ENCODE measurements at places on chromosomes 6 and 20.
A peak's percentile ranks its signal among the peaks of the same experiment; 100 is the strongest.

DNA sequence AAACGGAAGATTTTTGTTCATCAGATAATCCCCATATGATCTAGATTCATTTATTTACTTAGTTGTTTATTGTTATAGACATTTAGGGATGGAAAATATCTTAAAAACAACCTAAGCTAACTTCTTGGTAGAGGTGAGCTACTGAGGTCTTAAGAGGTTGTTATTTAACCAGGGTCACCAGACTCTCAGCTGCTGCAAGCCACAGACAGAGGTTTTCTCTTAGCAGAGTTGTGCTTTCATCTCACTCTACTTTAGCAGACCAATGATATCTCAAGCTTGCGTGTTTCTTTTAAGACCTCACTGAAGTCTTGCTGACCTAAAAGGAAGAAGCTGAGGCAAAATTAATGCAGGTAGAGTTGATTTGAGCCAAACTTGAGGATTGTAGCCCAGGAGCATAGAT lies 43.6 kb downstream of the NCOA7 start:
- DNase-seq = no peak

- no peak for DNase-seq
These were observed 188.6 kb downstream of the GJA10 start for GRCh38 chr6:90082847-90083246.

GRCh38 chr20:34715384-34715783 lies 11.2 kb downstream of the TP53INP2 start:
- no peak for DNase-seq

DNA sequence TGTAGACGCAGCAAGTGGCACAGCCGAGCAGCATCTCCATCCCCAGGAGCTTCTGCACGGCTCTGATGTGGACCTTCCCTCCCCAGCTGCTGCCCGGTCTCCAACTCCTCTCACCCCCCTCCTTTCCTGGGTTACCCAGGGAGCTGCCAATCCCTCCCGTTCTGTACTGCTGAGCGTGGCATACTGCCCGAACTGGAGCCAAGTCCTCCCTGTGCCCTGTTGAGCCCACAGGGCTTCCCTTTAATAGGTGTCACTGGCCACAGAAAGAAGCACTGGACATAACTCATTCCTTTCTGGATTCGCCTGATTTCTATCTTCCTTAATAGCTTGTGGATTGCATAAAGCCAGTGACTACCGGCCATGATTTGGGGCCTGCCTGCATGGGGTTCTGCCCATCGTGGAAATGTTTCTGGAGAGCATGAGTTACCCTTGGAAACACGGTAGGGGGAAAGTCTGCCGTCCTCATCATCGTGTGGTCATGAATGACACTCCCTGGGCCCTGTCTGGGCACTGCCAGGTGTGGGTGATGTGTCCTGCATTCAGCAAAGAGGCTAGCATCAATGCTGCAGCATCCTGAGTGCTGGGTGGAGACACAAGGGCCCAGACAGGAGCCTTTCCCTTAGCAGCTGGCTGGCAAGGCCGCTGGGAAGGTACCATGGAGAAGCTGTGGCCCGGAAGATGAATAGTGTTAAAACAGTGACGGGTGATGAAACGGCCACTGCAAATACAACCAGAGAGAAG lies 189.7 kb downstream of the SYNDIG1 start:
- DNase-seq = no peak

DNA sequence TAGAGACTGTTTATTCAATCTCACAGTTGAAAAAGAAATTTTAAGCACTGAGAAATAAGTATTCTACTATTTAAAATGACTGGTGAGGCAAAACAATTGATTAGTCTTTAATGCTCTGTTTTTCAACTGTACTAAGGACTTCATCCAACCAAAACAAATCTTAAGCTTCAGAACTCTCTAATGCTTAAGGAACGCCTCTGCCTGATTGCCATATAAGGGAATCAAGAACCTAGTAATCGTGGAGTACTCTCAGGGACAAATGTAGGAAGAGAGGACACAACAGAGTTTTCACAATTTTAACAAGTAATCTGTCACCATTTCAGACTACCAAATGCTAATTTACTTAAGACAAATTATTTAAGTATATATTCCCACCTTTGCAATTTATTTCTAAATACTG lies 16.1 kb downstream of the FBXO30 start:
- no peak for DNase-seq

GRCh38 chr20:46357030-46357514 lies 48.8 kb upstream of the CDH22 start:
- DNase-seq = no peak

DNA sequence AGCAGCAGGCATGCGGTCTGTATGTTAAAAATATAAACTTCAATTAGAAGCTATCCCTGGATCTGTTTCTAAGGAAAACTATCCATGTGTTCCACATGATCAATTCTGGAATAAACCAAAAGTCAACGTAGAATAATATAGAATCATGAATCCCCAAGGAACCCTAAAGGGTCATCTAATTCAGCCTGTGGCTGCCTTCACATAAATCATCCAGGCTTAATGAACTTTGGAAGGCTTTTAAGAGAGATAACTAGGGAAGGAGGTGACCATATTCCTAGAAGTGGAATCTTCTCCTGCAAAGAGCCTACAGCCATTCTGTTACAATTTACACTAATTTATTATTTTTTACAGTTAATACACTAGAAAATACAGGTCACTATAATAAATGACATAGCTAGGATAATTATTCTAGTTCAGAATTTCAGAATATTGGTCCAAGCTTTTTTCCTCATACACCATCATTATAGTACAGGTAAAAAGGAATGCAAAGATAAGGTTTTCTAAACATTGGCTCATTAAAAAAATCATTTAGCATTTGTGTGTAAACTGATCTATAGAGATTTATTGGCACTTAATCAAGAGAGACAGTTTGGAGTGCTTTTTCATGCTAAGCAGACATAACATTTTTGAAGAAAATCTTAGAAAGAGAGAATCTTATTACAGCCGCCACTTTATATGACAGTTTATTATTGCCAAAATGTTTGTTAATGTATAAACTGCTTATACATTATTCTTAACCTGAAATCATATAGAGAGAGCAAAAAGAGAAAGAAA lies 851.2 kb downstream of the PHF3 start:
- no peak for DNase-seq

GRCh38 chr6:33029328-33030184 lies 20.2 kb upstream of the HLA-DOA start:
- no peak for DNase-seq

GRCh38 chr20:263701-264100 lies 6.2 kb downstream of the DEFB132 start:
- DNase-seq = no peak

- peak; percentile 59 for DNase-seq
These were observed 40.9 kb downstream of the LY86 start for GRCh38 chr6:6629402-6629801.

DNA sequence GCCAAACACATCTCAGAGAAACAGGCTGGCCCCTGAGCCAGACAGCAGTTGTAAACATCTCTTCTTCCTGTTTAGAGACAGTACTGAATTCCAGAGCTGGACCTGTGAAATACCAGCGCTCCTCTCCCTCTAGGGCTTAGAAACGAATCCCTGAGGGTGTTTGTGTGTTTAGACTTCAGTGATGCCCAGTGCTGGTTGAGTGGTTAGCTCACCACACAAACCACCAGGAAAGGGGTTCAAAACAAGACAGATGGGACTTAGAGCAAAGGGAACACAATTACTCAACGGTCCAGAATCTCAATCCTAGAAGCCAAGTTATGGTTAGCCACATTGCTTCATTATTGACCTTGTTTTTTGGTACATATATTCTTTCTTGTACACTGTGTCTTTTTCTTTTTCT lies 108.7 kb upstream of the TMEM170B start:
- peak; percentile 74 for DNase-seq

DNA sequence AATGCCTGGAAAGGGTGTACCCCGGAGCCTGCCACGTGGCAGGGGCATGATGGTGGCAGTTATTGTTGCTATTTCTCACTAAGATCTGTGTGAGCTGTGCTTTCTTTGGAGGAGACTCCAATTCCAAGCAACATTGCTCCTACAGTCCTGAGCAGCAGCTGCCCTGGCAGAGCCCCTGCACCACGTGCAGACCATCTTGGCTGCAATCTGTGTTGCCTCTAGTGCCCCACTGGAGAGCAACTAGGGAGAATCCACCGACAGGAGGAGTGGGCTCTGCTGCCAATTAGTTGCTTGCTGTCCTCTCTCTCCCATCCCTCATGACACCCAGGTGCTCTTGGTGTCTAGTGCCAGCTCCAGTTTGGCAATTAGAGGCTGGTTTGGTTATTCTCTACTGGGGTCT lies 116.0 kb downstream of the PXDC1 start:
- no peak for DNase-seq

- DNase-seq = no peak
These were observed 144.9 kb downstream of the AIG1 start for GRCh38 chr6:143205585-143205984.

- no peak for DNase-seq
These were observed 61.3 kb downstream of the TRERF1 start for GRCh38 chr6:42390228-42390934.

DNA sequence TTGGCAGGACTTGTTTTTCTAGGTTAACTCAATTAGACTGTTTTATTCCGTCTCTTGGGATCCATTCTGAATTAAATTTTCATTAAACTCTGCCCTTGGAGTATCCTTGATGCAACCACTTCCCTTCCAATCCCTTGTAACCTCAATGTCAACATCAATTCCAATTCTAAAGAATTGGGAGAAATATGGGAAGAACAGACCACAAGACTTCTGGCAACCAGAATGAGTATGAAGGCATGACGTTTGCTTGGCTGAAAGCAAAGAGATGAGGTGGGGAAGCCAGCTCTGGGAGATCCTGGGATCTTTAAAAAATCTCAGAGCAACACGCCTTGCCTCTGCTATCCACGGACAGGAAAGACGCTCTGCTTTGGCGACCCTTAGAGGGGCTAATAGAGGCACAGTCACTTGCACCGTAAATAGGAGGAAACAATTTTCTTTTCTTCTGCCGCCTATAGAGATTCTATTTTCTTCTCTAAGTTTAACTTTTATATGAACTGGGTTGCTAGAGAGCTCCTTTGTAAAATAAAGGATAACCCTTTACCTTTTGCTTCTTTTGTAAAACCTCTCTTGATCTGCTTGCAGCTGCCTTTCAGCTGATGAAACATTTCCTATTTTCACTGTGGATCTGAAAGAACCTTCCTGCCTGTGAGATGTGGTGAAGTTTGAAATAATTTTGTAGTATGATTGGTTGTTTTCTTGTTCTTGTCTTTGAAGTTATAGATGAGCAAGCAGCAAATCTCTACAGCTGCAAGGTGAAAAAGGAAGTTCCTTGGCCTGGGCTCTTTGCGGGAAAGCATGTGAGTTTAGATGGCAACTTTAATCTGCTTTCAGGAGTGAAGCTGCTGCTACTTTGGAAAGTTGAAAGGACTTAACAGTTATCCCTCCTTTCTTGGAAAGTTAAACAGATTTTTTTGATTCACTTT lies at the start of gene ASIP:
TSS of gene ASIP (plus strand) at position 731 of the 923 bp plus-strand sequence. CDS start 18,952 bp downstream, outside the sequence.
- no peak for DNase-seq

- peak; percentile 64 for DNase-seq
These were observed 1.1 kb upstream of the JARID2 start for GRCh38 chr6:15244620-15245360.

DNA sequence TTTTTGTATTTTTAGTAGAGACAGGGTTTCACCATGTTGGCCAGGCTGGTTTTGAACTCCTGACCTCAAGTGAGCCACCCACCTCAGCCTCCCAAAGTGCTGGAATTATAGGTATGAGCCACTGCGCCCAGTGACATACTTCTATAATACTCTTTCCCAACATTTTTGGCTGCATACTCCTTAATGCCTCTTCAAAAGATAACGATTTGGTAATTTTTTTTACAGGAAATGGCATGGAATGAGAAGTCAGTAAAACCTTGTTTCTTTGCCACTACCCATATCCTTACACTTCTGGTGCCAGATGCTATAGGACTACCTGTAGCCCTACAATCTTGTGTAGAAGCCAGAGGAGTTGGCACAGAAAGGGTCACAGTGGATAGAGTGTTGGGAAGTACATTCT lies 41.4 kb upstream of the SGK1 start:
- no peak for DNase-seq

- peak; percentile 86 for DNase-seq
These were observed 17.6 kb downstream of the ARID1B start for GRCh38 chr6:156794546-156795354.

DNA sequence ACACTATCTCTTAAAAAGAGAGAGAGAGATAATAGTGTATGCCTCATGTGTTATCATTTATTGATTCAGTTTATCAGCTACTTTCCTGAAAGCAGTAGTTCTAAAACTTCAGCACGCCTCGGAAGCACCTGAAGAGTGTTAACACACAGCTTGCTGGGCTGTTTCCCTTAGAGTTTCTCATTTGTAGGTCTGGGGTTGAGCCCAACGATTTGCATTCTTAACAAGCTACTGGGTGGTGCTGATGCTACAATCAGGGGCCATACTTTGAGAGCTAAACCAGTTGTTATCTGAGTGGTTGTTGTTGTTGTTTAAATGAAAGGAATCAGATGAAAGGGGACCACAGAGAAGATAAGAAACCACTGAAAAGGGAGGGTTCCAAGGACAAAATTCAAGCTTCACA lies 32.6 kb downstream of the SIM1 start:
- DNase-seq = no peak

- no peak for DNase-seq
These were observed 118.5 kb downstream of the PCSK2 start for GRCh38 chr20:17345321-17345720.

GRCh38 chr20:41424546-41424945 lies 57.9 kb upstream of the EMILIN3 start:
- DNase-seq = no peak

DNA sequence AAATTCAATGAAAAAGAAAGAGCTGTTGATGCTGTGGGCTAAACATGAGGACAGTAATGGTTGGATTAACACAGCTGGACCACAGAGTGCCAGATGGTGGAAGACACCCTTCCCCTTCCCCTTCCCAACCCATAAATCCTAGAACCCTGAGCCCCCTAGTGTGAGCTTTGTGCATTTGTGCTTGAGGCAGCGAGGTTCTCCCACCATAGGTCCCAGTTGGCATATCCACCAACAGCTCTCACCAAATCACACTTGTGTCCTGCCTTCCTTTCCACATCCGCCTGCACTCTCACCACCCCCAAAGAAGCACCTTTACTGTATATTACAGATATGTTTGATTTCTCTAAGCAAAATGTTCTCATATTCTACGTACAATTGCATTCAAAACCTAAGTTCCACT lies 32.8 kb upstream of the HBS1L start:
- no peak for DNase-seq

GRCh38 chr20:39849664-39850063 lies 839.4 kb downstream of the MAFB start:
- no peak for DNase-seq

GRCh38 chr20:41037179-41037578 lies 8.6 kb downstream of the TOP1 start:
- DNase-seq = no peak

- DNase-seq = no peak
These were observed 394.4 kb upstream of the CDH4 start for GRCh38 chr20:60857708-60858107.

DNA sequence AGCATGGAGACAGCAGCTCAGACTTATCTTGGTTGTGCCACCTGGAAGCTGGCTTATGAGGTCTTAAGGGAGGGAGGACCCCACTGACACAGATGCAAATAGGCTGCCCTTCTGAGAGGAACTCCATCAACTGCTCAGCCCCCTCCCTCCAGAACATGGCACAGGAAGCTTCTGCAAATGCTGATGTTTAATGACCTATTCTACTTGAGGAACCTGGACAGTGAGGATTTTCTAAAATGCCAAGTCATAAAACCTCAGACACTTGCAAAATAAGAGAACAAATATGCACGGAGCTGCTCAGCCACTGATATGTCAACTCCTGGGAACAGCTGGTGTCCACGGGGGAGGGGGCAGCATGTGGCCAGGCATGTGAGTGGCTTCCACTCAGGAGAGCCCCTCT lies 3.5 kb downstream of the CST9 start:
- no peak for DNase-seq

- no peak for DNase-seq
These were observed 478.2 kb upstream of the CITED2 start for GRCh38 chr6:139852488-139853140.

GRCh38 chr20:54305421-54305820 lies 97.5 kb downstream of the PFDN4 start:
- no peak for DNase-seq

All from Caki2 (cell line).